Cardiac septum (tissue), 1 donor: ENCODE measurements at places on chromosomes 4 and X. TPM values are rescaled to one million over a fixed set of nuclear protein-coding genes. Genes with fewer than 3 reads are reported as not detected.

ACE2 gene
- total RNA-seq, result 113 TPM

SPANXN4 gene
- total RNA-seq, result not detected

TMEM31 gene
- not detected for total RNA-seq

F8A3 gene
- total RNA-seq, result 0.19 TPM

FOXR2 gene
- not detected for total RNA-seq

TBX22 gene
- not detected for total RNA-seq

STARD8 gene
- 6.5 TPM for total RNA-seq

EDNRA gene
- total RNA-seq, result 15.4 TPM

LRRC66 gene
- total RNA-seq, result 0.86 TPM

VSIG1 gene
- not detected for total RNA-seq

TRPC5OS gene
- not detected for total RNA-seq

RBPJ gene
- total RNA-seq, result 38.2 TPM

VEGFD gene
- total RNA-seq, result 1.3 TPM

VCX gene
- total RNA-seq, result not detected

PCDH7 gene
- 70.8 TPM for total RNA-seq

ZNF157 gene
- 0.11 TPM for total RNA-seq

HTN3 gene
- not detected for total RNA-seq

DDIT4L gene
- 1.4 TPM for total RNA-seq

CLNK gene
- total RNA-seq, result not detected

USP51 gene
- 2.1 TPM for total RNA-seq

CT45A3 gene
- total RNA-seq, result not detected

TCEAL1 gene
- 22.1 TPM for total RNA-seq

PCDH11X gene
- total RNA-seq, result 0.24 TPM

MAGIX gene
- total RNA-seq, result 3.4 TPM

F8A2 gene
- total RNA-seq, result not detected

ABCD1 gene
- total RNA-seq, result 15.1 TPM

UGT2B15 gene
- total RNA-seq, result not detected

CUL4B gene
- total RNA-seq, result 17.9 TPM

BEX5 gene
- not detected for total RNA-seq

CBR4 gene
- 21.3 TPM for total RNA-seq

SLC25A6 gene
- total RNA-seq, result 147 TPM

CTAG1B gene
- total RNA-seq, result not detected

SMIM31 gene
- total RNA-seq, result not detected

NR0B1 gene
- total RNA-seq, result not detected

SUPT20HL2 gene
- not detected for total RNA-seq

ADGRG2 gene
- 0.35 TPM for total RNA-seq

SHROOM2 gene
- total RNA-seq, result 0.92 TPM

TMPRSS11F gene
- total RNA-seq, result not detected

PPP2R3B gene
- 128 TPM for total RNA-seq

NSUN7 gene
- not detected for total RNA-seq

HERC5 gene
- 1.9 TPM for total RNA-seq
